ENCODE measurements at places on chromosomes 13 and 19.

DNA sequence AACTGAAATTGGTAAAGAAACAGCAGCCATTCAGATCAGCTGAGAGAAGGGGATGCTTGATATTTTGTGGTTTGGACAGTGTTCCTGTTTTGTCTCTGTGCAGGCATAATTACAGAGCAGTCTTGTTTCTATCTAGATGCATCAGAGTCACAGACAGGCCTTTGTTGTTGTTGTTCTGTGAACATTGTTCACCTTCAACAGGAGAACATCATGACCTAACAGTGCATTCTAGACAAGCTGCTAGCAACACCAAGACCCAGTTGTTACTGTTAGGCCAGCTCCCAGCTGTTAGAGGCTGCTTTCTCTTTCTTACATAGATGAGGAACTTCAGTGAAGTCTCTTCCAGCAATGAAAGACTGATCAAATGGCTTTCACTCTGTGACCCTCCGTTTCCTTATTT is 8.5 kb upstream of the LSR start:
- no peak for DNase-seq

DNA sequence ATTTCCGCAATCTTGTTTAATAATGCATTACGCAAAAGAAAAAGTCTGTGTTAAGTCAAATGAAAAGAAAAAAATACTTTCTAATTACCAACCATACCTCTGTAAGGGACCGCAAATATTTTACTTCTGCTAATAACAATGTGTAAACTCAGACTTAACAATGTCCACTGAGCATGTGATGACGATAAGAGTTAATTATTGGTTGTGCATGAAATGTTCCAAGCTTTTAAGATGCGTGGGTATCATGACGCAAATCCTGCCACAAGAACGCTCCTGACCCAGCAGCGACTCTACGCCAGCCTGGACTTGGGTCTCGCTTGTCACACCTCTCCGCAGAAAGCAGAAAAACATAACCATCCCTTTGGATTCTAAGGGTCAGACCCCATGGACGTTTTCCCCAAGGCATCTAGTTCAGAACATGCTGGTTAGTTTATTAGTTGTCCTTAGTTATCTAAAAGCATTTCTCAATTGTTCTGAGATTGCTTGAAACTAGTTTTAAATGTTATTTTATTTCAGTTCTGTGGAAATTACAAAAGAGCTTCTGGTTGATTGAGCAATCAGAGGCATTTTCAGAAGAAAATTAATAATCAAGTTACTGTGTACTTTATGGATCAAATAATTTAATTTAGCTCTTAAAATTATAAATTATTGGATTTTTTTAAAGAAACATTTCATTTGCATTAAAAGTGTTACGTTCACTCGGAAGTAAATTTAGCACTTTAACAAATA is 779.9 kb upstream of the ARGLU1 start:
- no peak for DNase-seq

DNA sequence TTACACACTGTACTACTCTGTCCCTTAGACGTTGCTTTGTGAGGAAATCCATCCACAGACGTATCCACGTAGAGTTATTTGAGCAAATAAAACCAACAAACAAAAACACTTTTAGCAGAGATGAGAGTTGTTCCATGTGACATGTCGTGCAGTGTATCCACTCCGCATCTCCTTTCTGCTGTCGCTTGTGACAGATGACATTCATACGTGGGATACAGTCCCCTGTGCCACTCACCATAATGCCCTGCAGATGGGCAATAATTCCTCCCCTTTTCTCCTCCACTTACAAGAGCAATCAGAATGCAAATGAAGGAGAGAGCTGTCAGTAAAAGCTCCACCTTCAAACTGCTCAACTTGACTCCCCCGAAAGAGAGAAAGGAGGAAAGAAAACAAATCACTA is 26.0 kb downstream of the IRS2 start:
- DNase-seq, result no peak

DNA sequence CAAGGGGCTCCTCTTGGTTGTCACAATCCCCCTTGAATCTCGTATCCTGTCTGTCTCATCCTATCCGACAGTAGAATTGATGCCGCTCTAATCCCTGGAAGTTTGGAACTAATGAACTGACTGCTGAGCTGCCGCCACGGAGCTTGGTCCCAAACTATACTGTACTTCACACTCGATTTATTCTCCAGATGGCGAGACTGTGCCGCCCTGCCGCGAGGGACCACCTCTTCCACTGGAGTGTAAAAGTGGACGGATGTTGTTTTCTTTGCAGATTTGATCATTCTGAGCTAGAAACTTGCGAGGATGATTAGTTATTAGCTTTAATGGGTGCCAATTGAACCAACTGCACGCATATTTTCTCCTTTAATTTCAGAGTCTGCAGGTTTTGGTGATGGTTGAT is 117.2 kb downstream of the ZIC5 start:
- no peak for DNase-seq

- no peak for DNase-seq
These were observed 762 bp upstream of the ZNF233 start for GRCh38 chr19:44258835-44259413.

DNA sequence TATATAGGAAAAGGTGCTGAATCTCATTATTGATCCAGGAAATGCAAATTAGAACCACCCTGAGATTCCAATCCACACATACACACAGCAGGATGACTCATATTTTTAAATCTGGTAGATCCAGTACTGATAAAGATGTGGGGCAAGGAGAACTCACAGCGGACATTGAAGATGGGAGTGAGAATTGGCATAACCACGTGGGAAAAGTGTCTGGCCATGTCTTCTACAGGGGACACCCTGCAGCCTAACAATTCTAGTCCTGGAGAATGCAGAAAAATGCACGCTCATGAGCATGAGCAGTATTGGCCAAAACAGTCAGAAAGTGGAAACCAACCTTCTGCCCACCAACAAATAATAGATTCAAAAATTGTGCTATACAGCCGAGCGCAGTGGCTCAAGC is 13.5 kb upstream of the BCL3 start:
- no peak for DNase-seq

DNA sequence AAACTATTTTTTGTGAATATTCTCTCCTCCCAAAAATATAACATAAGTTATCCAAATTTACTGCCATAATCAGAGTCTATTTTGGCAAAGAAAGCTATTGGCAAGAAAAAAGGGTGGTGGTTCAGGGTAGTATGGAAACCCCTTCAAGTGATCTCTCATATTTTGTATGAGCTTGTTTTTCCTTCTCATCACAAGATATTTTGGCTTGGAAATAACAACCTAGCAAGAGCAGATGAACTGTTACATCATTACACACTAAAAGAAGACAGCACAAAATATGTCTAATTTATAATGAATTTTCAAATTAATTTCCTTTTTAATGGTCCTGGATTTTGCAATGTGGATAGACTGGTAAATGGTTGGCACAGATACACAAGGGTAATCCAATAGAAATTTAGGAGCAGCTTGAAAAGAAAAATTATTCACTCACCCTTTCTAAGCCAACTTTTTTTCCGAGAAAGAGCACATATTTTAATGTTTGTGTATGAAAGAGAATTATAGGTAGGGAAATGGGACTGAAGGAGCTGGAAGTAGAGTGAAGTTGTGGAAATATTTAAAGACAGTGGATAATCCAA is 225.1 kb downstream of the EFNB2 start:
- DNase-seq, result no peak

DNA sequence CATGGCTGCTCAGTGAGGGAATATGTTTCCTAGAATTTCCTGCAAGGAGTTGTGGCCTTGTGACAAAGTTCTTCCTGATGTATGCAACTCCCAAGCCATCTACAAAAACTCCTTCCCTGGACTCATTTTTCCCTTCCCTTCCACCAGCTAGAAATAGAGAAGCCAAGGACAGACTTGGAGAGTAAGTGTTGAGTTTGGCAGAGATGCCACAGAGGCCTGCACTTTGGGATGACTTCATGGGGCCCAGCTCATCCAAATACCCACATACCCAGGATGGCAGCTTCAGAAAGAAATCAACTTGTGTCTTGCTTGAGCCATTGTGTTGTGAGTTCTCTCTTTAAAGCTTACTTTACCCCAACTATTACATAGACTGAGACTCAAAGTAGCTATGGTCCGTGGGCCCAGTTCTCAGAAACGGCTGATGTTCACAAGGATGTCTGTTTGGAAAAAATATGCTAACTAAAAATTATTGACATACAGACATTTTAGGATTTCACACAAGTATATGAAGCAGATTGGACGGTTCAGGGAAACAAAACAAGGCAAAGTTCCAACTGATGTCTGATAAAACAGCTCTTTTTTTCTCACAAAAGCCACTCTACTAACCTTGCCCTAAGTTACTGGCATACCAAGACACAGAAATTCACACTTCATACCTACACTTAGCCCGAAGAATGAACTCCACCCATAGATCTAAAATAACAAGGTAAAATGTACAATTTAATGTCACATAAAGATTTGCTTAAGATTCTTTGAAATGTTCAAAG is 107.9 kb downstream of the NALCN start:
- DNase-seq, result no peak

GRCh38 chr19:42198676-42199439 is 18.6 kb downstream of the DEDD2 start:
- DNase-seq, result no peak

All from esophagus squamous epithelium (tissue), 5 donors.